Urinary bladder (tissue), 4 donors: ENCODE measurements at places on chromosomes 4 and X. TPM values are rescaled to one million over a fixed set of nuclear protein-coding genes. Genes with fewer than 3 reads are reported as not detected.

Gene GPR173
- 5.6 TPM for total RNA-seq

Gene FAM133A
- 1.5 TPM for total RNA-seq

Gene USP17L13
- not detected for total RNA-seq

Gene TMEM144
- 30.3 TPM for total RNA-seq

Gene SPANXN3
- not detected for total RNA-seq

Gene ODAPH
- not detected for total RNA-seq

- DNase-seq, result no peak
These were observed 250.4 kb downstream of the MAGEB5 start for GRCh38 chrX:26466387-26466786.

DNA sequence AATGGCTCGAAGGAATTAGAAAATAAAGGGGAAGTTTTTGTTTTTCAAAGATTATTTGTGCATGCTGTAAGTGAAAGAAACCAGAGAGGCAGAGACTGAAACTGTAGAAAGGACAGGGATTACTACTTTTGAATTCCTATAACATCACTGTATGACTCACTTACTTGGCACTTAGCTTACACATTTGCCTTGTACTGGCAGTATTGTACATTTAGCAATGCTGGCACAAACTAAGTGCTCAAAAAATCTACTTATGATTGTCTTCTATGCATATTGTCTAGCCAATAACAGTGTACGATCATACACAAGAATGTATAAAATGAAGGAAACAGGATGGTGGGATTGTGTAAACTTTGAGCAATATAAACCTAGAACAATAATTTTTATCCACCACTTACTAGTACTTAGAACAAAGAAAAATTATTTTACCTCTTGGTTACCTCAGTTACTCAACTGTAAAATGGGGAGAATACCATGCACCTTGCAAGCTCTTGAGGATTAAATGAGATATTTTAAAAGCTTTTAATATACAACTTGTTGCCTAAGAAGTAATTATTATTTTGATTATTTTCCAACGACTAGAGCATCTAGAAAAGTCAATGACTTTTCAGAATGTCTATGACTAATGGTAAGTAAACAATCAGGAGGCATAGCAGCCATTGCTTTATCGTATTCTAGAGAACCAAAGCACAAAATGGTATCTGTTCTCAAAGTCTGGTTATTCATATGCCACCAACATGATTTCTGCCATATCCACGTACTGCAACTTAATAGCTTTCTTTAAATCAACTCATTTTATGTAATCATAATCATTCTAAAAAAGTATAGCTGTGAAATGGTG lies 4.7 kb downstream of the FAM120C start:
- no peak for DNase-seq

DNA sequence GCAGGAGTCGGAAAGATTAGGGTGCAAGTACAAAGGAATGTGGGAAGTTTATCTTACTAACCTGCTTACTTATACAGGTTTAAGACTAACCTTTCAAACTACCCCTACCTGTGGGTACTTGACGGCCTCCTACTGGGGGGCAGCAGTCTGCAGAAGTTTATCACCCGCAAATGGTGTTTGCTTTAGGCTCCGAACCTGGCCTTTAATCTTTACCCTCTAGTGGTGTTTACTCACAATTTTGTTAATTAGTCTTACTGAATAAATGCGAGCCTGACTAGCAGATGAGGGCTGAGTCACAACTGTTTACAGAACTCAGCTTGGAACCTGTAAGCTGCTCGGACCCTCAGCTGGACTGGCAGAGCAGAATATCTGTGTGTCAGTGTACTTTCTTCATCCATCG lies 204.2 kb upstream of the GPRIN3 start:
- DNase-seq, result no peak

DNA sequence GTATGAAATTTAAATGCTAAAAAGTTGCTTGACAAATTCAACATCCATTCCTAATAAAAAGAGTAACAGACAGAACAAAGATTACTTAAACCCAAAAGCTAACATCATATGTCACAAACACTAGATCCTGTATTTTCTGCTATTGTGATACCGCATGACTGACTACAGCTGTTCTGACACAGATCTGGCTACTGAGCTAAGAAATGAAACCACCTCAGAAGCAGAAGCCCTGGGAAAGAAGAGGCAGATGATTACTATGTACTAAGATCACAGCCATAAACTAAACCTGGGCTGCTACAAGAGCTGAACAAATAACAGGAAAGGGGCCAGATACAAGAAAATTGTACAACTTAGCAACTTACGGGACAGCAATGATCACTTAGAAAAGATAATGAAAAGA lies 9.4 kb downstream of the LETM1 start:
- no peak for DNase-seq

- no peak for DNase-seq
These were observed 424.5 kb downstream of the RPA4 start for GRCh38 chrX:97308171-97308570.

DNA sequence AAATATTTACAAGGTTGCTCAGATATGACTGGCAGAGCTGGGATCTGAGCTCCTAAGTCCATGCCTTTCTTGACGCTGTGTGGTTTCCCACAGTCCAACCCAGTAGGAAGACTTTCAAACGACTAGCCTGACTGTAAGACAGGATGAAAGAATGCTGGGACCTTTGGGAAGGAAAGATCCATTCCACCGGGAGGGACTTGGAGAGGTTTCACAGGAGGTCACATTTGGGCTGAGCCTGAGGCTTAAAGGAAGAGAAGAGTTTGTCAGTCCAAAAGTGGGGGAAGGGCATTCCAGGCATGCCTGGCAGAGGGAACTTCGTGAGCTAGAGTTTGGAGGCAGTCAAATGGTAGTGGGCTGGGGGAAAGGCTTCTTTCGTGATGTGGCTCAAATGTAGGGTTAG lies 1.5 kb downstream of the STARD8 start:
- no peak for DNase-seq

DNA sequence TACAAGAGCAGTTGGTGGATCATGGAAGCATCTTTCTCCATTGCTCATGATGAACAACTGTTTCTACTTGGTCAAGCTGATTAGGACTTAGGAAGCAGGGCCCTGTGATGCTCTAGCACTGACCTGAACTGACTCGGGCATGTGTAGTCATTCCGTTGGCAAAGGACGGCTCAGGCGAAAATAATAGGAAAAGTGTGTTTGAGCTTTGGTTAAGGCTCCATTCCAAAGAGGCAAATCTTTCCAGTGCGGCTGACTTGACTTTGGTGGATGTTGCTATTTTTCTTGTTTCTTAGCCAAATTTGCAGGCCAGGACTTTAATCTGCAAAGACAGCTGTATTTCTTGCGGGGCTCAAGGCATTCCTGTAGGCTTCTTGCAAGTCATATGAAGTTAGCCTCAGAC lies 39.5 kb downstream of the ZNF518B start:
- no peak for DNase-seq

GRCh38 chr4:21555083-21555482 lies 393.5 kb downstream of the KCNIP4 start:
- DNase-seq, result no peak

GRCh38 chrX:7067256-7067655 lies 80.3 kb upstream of the STS start:
- DNase-seq, result no peak

DNA sequence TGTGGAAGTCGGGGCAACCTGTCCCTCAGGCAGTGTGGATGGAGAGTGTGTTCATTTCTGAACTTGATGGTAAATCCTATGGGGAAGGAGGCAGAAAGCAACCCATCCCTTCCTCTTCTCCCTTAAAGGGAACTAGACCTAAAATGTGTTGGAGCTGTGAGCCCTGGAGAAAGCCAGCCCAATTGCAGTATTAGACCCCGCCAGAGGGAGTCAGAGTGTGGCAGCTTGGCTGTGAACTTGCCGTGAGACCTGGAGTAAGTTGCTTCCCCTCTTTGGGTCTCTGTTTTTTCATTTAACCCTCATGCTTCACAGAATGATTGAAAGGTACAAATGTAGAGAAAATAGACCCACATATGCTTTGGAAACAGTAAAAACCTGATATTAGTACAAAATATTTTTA lies 108.7 kb upstream of the PAK3 start:
- DNase-seq, result no peak

GRCh38 chrX:79082899-79083298 lies 61.6 kb upstream of the GPR174 start:
- no peak for DNase-seq

- DNase-seq, result peak; percentile 1
These were observed 43.5 kb downstream of the NUDT9 start for GRCh38 chr4:87465739-87466366.

GRCh38 chrX:701673-702072 lies 71.1 kb downstream of the SHOX start:
- DNase-seq, result no peak
